Effector memory CD4-positive, alpha-beta T cell (primary cell): ENCODE measurements at places on chromosomes 1 and 21.

GRCh38 chr1:3651930-3652547 is at the start of gene TP73:
Gene TP73, plus strand, starts transcription at chr1:3652516. Its CDS starts 29,850 bp downstream, at chr1:3682366.
- DNase-seq, result no peak

GRCh38 chr1:200911361-200911760 is 16.7 kb downstream of the INAVA start:
- no peak for DNase-seq

DNA sequence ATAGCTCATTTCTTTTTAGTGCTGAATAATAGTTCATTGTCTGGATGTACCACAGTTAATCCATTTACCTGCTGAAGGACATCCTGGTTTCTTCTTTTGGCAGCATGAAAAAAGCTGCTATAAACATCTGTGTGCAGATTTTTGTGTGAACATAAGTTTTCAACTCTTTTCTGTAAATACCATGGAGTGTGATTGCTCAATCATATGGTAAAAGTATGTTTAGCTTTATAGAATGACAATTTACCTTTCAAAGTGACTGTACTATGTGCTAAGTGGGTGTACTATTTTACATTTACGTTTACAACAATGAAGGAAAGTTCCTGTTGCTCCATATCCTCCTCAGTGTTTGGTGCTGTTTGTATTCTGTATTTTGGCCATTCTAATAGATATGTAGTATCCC is 49.0 kb downstream of the RUNX3 start:
- DNase-seq, result no peak

DNA sequence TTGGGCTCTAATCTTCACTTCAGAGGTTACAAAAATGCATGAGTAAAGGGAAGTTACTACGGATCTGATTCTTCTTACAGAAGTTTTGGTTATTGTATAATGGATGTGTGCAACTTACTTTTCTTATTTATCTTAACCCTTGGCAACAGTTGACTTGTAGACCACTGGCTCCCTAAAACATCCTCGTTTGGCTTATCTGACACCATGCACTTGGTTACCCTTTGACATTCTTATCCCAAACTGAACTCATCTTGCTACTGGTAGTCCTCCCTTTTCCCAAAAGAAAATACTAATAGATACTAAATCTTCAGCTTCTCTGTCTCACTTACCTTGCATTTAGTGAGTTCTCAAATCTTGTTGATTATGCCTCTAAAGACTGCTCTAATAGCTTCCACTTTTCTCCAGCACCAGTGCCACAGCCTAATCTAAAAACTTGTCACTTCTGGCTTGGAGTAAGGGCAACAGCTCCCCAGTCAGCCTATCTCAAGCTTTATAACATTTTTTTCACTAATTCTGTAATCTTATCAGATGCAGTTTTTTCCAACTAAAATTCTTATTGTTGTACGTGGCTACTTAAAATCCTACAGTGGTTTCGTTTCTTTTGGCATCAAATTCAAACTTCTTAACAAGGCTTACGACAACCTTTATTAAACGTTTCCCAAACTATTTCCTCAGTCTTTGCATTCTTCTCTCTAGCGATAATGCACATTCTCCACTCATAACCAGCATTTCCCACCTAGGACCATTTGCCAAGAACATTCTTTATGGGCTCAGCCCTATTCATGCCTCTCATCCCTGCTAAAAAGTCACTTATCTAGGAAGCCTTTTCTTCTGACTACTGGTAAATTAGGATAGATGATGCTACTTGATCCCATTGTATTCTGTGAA is 204.2 kb downstream of the KCNT2 start:
- no peak for DNase-seq

- DNase-seq, result no peak
Observed at GRCh38 chr21:33105088-33105487, 35.1 kb downstream of the OLIG1 start.

DNA sequence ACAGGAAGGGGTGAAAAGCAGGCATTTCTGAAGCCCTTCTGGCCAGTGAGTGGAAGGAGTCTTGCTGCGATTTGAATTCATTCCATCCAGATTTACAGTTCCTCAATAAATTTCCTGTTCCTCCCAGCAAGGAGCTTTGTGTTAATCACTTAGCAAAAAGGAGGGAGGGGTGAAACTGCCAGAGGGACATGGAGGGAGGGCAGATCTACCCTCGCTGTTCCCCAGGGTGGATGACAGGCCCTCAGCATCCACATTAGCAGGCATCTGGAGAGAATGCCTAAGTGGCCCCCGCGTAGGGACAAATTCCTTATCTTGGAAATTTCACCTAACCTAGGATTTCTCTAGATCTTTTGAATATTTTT is 1.2 kb downstream of the ETV3 start:
- DNase-seq, result no peak
